ENCODE measurements at places on chromosomes 12 and 14. TPM values are rescaled to one million over a fixed set of nuclear protein-coding genes. Genes with fewer than 3 reads are reported as not detected.
A peak's percentile ranks its signal among the peaks of the same experiment; 100 is the strongest.

Gene PTHLH
- 4.5 TPM for total RNA-seq

Gene GPR132
- total RNA-seq: 5.0 TPM

Gene RPS6KA5
- 10.0 TPM for total RNA-seq

Gene KCNJ8
- total RNA-seq: 27.2 TPM

DNA sequence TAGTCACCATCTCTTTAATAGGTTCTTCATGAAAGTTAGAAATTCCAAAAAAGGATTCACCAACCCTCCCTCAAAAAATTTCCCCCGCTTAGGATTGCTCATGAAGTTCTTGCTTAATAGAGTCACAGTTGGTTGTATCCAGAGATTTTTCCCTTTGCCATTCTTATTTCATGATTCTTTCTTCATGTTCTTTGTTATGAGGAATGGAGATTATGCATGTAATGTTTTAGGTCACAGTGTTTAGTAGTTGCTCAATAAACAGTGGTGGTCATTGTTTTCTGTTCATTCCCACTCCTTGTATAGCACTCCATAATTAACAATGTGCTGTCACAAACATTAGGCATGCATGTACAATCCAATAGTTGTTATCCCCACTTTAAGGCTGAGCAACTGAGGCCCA, 51.2 kb upstream of the RTRAF start:
- no peaks in the 10 kb centered on the region for H3K36me3 ChIP-seq
- no peak for DNase-seq
- no peak overlapping the region for H3K4me3 ChIP-seq

GRCh38 chr12:46237371-46238045, 31.3 kb downstream of the SLC38A1 start:
- no peak overlapping the region for H3K4me3 ChIP-seq
- no peaks in the 10 kb centered on the region for H3K4me1 ChIP-seq
- H3K36me3 ChIP-seq: no peaks in the 10 kb centered on the region
- H3K27ac ChIP-seq: no peak overlapping the region
- DNase-seq: no peak

DNA sequence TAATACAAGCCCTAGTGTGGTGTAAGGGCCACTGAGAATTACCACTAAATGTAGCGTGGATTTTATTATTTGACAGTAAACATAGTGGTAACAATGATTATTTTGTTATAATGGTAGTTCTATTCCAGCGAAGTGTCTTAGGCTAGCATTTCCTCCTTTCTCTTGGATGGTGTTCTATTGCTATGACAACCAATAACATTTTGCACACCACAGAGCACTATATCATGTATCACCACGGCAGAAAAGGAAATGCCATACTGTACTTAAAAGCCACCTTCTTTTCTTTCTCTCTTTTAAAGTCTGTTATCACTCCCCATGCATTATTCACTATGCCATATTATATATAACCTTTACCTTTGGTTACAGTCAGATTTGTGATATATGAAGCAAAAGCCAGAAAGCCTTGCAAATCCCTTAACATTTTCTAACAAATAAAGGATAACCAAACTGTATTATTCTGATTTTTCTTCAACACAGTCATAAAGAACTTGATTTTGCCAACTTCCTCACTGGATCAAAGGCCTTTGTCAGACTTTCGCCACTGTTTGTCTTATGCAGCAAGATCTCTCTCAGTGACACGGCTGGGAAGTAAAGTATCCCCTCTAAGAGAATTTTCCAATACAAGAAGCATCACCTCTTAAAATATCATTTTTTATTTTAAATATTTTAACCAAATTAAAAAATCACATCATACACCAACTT, 195.8 kb downstream of the FOXN3 start:
- DNase-seq: no peak
- H3K36me3 ChIP-seq: no peaks in the 10 kb centered on the region
- peaks cover 1% of the 10 kb centered on the region for H3K4me1 ChIP-seq
- no peak overlapping the region for H3K4me3 ChIP-seq

- H3K4me1 ChIP-seq: no peaks in the 10 kb centered on the region
- no peak overlapping the region for H3K27ac ChIP-seq
- DNase-seq: no peak
- no peak overlapping the region for H3K4me3 ChIP-seq
- H3K27me3 ChIP-seq: no peaks in the 10 kb centered on the region
- H3K36me3 ChIP-seq: no peaks in the 10 kb centered on the region
These were observed 44.6 kb downstream of the TRAFD1 start for GRCh38 chr12:112169966-112170365.

DNA sequence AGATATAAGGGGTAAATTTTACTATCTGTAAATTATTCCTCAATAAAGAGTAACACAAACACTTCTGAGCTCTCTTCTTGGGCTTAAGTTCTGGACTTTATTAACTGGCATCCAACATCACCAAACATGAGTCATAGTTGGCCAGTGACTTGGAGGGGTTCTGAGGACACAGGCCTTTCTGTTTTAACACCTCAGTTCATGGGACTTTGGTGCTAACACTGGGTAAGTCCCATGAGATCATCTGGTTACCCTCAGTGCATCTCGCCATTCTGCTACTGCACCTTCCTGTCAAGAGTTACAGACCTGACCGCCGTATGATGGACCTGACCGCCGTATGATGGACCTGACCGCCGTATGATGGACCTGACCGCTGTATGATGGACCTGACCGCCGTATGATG, 9.9 kb downstream of the SLC15A4 start:
- H3K36me3 ChIP-seq: peaks cover 3% of the 10 kb centered on the region
- H3K4me1 ChIP-seq: peaks cover 5% of the 10 kb centered on the region
- no peaks in the 10 kb centered on the region for H3K27me3 ChIP-seq
- H3K4me3 ChIP-seq: no peak overlapping the region
- H3K27ac ChIP-seq: peak overlapping the region; percentile 10
- DNase-seq: no peak

GRCh38 chr14:75566321-75566720, 12.1 kb upstream of the FLVCR2 start:
- H3K4me1 ChIP-seq: no peaks in the 10 kb centered on the region
- no peaks in the 10 kb centered on the region for H3K27me3 ChIP-seq
- H3K36me3 ChIP-seq: no peaks in the 10 kb centered on the region
- no peak overlapping the region for H3K27ac ChIP-seq

- no peak overlapping the region for H3K27ac ChIP-seq
- H3K4me1 ChIP-seq: no peaks in the 10 kb centered on the region
- H3K27me3 ChIP-seq: no peaks in the 10 kb centered on the region
- no peaks in the 10 kb centered on the region for H3K36me3 ChIP-seq
These were observed 71.7 kb upstream of the CPNE8 start for GRCh38 chr12:38977132-38977531.

- H3K27ac ChIP-seq: no peak overlapping the region
- no peaks in the 10 kb centered on the region for H3K36me3 ChIP-seq
- no peak for DNase-seq
- no peaks in the 10 kb centered on the region for H3K27me3 ChIP-seq
- H3K4me3 ChIP-seq: no peak overlapping the region
These were observed 787.0 kb upstream of the TBX3 start for GRCh38 chr12:115470977-115471376.

GRCh38 chr12:64833928-64834327, 9.5 kb downstream of the TBC1D30 start:
- H3K36me3 ChIP-seq: no peaks in the 10 kb centered on the region
- no peaks in the 10 kb centered on the region for H3K4me1 ChIP-seq
- H3K4me3 ChIP-seq: no peak overlapping the region
- H3K27ac ChIP-seq: no peak overlapping the region
- no peak for DNase-seq

DNA sequence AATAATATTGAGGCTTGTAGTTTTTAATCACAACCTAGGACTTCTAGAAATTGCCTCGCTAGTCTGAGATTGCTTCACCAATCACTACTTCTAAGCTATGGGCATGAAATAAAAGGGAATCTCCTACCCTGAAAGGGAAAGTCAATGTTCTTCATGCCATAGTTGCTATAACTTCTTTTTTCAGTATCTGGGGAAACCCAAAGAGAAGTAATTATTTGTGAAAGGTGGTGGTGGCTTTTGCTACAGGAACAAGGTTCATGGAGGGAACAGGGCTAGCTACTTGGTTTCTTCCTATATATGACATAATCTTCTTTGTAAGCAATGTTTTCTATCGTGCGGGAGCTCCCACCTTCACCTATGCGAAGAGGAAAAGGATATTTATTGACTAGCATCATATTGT, 61.6 kb upstream of the DNM1L start:
- no peak for DNase-seq
- H3K36me3 ChIP-seq: no peaks in the 10 kb centered on the region
- H3K4me1 ChIP-seq: no peaks in the 10 kb centered on the region
- no peaks in the 10 kb centered on the region for H3K27me3 ChIP-seq
